ENCODE measurements at places on chromosomes 5 and 9.

DNA sequence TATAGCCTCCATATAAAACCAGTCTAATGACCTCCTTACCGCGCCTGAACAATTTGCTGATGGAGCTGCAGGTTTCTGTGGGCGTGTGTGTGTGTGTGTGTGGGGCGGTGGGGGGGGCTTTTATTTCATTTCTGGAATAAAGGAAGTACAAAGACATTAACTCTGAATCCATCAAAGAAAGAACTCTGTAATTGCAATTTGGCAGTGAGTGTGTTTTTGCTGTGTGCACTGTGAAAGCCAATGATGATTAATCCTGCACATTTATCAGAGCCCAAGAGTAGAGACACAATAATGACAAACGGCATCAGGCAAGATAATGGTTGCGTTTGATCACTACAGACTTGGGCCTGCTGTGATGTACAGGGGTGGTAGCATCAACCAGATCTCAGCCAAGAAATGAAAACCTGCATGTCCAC lies 29.3 kb upstream of the NDFIP1 start:
- DNase-seq = no peak

GRCh38 chr9:880725-881124 lies 39.2 kb downstream of the DMRT1 start:
- no peak for DNase-seq

GRCh38 chr9:4117835-4118610 lies 181.8 kb downstream of the GLIS3 start:
- DNase-seq = no peak

DNA sequence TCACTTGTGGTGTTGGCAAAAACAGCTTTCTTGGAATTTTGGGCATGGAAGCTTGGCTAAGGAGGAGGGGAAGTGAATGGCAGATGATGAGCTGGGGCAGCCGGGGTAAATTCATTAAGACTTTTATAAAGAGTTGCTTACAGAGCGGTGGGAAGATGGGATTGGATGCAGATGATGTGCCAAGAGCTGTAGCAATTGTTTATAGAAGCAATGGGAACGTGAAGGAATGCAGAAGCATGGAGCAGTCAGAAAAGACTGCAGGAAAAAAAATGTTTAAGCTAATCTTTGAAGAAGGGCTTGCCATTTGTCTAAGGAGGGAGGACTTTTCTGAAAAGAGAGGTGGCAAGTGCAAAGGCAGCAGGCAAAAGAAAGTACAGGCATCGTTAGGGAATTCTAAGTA lies 86.6 kb upstream of the SHISAL2B start:
- DNase-seq = no peak

- DNase-seq = no peak
Measured at GRCh38 chr9:441126-441525, 226.5 kb downstream of the DOCK8 start.

- DNase-seq = peak; percentile 83
Measured at GRCh38 chr5:172931001-172931536, 28.2 kb upstream of the RPL26L1 start.

DNA sequence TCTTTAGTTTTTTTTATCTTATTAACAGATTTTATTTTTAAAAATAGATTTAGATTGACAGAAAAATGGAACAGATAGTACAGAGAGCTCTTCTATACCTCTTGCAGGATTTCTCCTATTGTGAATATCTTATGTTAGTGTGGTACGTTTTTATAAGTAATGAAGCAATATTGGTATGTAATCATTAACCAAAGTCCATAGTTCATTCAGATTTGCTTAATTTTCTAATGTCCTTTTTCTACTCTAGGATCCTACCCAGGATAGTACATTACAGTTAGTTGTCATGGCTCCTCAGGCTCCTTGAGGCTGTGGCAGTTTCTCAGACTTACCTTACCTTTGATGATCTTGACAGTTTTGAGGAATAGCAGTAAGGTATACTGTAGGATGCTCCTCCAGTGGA lies 30.4 kb downstream of the PPP2R2B start:
- DNase-seq = no peak

- DNase-seq = peak; percentile 91
Measured at GRCh38 chr5:39424736-39425637, at the start of gene DAB2. Gene DAB2 (minus strand): TSS chr5:39424980. CDS start chr5:39394320, 30,660 bp downstream.

DNA sequence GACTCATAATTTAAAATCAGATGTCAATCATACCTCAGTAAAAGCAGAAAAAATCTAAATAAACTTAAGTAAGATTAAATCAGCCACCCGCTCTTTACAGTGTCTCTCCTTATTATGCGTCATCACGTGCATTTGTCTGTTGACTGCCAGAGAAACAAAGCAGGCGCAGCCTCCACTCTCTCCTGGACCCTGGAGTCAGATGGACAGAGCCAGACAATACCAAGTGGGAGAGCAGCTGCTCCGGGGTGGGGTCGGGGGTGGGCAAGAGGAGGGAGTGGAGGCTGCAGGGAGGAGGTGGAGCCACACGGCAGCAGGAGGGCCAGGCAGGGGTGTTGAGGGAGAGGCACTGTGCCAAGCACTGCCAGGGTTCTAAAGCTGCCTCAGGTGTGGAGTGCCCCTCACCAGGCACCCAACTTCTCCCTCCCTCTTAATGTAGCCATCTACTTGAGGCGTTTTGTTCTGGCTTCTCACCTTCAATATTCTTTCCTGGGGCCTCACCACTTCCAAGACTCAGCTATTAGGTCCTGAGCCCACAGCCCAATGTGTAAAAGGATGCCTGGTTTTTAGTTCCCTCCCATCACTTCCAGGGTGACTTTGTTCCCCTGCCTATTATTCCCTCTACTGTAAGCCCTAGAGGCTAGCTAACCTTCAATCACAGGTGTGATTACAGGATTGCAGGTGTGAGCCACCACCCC lies 96.3 kb downstream of the GLDC start:
- no peak for DNase-seq

- DNase-seq = no peak
Measured at GRCh38 chr9:7979611-7980010, 180.0 kb upstream of the DMAC1 start.

DNA sequence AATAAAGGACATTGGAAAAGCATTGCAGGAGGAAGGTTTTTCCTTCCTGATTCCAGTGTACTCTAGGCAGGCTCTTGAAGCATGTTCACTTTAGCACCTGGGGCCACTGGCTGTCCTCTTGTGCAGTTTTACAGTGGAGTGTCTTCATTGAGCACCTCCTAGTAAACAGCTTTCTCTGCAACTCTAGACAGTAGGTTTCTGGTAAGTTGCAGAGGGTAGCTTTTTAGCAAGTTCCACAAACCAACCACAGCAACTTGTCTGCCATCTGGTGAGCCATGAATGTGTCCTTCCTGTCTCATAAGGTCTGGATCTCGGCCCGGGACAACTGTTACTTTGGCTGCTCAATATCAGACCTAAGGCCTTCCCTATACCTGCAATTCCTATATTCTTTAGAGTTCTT lies 488.0 kb downstream of the MAN2A1 start:
- no peak for DNase-seq

GRCh38 chr9:36213387-36213786 lies 22.7 kb downstream of the CLTA start:
- no peak for DNase-seq

DNA sequence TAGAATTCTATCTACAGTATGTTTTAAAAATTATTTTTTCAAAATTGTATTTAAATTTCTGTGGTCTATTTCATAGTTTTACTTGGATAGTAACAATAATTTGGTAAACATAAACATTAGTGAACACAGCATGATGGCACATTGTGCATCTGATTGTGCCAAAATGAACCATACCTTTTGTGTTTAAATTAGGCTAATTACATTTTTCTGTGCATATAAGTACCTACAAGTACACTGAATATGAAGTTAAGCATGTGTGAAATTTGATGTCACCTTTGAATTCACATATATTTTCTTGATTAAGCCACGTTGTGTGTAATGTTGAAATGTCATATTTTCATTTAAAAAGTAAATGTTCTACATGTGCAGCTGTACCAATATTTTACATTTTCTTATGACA lies 13.4 kb downstream of the PBX3 start:
- DNase-seq = no peak

DNA sequence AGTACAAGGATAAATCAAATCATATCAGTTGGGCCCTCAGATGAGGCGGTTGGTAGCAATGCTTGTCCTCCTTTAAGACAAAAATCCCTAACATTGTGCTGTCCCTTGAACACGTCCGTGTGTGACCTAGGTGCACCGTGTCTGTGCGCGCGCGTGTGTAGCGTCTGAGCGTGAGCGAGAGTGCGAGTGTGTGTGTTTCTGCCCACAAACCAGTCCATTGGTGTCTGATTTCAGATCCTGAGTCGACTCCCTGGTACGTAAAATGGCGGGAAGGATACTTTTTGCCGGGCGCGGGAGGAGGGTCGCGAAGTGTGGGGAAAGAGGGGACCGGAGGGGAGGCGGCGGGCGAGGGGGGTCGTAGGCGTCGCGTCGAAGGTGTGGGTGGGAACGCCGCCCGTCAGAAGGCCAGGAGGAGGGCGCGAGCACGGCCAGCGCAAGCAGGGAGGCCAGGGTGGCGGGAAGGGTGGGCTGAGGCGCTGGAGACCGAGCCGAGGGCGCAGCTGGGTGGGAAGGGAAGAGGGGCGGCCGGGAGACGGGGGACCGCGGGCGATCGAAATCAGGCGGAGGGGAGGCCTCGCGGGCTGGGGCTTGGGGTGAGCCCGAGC lies 8.9 kb downstream of the OTP start:
- DNase-seq = no peak

- DNase-seq = no peak
Measured at GRCh38 chr9:134071149-134071548, 3.3 kb upstream of the BRD3 start.

DNA sequence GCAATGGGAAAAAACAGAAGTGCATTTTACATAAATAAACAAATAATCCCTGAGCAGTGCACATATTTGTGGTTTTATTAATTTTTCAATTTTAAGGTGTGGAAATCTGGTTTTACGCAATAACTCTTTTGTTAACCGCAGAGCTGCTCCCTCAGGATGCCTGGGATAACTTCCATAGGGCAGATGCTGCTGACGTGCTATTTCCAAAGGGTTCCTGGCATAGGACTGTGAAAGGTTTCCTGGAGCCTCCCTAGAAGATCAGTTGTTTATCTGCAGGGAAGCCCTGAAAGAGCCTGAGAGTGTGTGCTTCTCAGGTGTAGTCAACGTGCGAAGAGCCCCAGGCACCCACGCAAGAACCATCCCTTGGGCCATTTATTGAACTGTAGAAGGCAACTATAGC lies 443.5 kb downstream of the PLK2 start:
- DNase-seq = no peak

DNA sequence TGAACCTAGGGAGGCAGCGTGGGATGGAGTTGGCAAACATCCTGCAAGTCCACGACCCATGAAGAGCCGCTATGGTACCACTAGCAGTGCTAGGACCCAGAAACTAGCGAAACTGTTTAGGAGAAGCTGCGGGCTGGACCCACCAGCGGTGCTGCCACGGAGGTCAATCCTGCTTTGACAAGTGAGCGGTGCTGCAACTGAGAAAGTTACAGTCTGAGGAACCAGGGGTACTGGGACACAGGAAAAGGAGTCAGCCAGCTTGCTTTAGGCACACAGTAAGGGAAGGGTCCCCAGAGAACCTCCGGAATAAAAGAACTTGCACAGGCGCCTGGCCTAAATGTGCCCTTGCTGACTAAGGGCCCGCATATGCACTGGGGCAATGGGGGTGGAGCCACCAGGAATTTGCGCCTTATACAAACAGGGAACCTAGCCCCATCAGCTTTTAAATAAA lies 23.6 kb upstream of the ANXA2R start:
- no peak for DNase-seq

GRCh38 chr5:68894673-68895072 lies 199.1 kb upstream of the SLC30A5 start:
- DNase-seq = no peak

DNA sequence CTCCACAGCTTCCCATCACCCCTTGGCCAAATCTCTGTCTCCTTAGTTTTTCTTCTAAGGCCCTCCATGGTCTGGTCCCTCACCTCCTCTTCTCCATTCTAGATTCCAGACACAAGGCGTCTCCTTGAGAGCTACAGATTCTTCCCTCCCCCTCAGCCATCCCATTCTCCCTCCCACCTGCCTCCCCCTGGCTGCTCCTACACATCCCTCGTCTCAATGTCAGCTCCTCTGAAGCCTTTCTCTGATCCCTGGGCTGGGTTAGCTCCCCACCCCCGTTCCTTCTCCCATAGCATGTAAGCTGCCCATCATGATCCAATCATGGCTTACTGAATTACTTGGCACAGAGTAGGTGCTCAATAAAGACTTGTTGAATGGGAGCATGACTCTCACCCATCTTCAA lies 69.0 kb downstream of the ANKH start:
- no peak for DNase-seq
